NCI-H1930 (cell line): ENCODE measurements at places on chromosomes 6 and 20.

DNA sequence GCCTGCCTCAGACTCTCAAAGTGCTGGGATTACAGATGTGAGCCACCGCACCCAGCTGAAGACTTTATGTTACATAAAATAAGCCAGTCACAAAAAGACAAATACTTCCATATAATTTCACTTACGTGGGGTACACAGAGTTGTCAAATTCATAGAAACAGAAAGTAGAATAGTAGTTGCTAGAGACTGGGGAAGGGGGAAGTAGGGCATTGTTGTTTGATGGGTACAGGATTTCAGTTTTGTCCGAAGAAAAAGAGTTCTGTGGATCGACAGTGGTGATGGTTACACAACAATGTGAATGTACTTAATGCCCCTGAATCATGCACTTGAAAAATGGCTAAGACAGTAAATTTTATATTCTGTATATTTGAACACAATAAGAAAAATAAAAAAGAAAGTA, 41.6 kb upstream of the ANKEF1 start:
- DNase-seq = no peak

DNA sequence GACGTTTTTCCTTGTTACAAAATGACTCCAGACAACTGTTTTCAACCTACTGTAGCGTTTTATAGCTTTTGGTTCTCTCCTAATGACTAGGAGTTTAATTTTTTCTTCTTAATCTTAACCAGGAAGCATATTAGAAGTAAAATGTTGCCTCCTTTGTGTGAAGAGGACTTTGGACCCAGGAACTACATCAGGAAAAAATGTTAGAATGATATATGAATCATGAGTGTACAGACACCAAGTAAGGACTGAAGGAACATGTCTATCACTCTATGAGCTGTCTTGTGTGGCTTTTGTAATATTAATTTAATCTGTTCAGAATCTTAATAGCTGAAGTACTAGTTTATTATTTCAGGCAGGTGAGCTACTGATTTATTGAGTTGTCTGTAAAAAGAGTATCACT, 71.0 kb upstream of the MARCKS start:
- DNase-seq = no peak

GRCh38 chr6:21694168-21694567, 100.6 kb downstream of the SOX4 start:
- DNase-seq = no peak

DNA sequence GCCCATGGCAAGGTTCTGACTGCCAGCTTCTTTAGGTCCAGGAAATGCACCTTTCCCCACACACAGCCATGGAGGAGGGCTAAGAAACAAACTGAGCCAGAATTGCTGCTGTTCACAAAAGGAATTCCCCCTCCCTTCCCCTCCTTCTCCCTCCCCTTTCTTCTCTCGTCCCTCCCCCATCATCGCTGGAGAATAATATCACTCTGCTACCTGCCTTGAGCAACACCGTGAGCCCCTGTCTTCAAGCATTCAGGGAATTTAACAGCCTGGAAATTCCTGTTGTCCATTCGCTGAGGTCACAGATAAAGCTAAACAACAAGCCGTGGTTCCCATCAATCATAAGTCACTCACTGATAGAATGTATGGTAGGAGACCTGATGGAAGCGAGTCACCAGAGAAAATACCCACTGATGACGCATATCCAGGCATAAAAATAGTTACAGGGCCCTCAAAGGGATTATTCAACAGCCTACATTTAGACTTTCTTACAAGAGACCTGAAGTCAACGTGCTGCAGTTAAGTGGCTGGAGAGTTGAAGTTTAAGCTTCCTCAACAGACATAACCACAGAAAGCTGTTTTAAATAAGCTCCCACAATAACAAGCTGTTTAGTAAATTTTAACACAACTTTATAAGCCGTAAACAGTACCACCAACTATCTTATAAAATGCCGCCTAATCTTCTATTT, 59.7 kb downstream of the HIVEP2 start:
- no peak for DNase-seq

- no peak for DNase-seq
Observed at GRCh38 chr20:50472693-50473664, 37.2 kb upstream of the PTPN1 start.

GRCh38 chr20:16615199-16615598, 42.0 kb upstream of the KIF16B start:
- no peak for DNase-seq

- no peak for DNase-seq
Observed at GRCh38 chr6:113488061-113488460, 369.1 kb upstream of the MARCKS start.

GRCh38 chr6:87754828-87755227, 52.8 kb upstream of the AKIRIN2 start:
- DNase-seq = no peak

DNA sequence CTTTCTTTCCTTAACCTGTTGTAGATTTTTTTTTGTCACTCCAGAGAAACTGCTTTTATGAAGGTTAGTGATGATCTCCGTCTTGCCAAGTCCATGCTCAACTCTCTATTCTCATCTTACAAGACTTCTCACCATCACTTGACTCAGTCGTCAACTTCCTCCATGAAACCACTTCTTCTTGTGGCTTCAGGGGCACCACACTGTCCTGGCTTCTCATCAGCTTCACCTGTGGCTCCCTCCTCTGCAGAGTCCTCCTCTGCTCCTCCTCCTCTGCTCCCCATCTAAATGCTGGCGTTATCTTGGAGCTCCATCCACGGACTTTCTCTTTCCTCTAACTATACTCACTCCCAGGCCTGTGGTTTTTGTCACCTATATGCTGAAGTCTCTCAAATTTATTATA, 187.5 kb downstream of the BACH2 start:
- no peak for DNase-seq

DNA sequence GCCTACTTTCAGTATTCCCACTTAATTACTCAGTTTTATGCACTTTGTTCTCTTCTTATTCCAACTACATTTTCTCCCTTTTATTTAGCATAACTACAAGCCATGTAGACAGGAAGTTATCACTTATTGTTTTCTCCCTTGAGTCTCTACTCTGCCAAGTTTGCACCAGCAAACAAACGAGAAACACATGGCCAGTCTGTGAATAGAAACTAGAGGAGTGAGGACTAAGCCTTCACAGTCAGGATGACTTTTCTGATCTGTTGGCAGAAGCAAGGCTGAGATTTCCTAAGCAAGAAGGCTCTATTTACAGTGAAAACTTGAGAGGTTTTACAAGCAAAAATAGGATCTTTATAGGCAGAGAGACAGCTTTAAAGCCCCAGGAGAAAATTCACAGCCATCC, 69.8 kb upstream of the TINAG start:
- no peak for DNase-seq

- DNase-seq = no peak
Observed at GRCh38 chr20:46030284-46031013, 1.4 kb downstream of the SLC12A5 start.

GRCh38 chr6:49499126-49499525, 597 bp upstream of the GLYATL3 start:
- no peak for DNase-seq

GRCh38 chr6:11632795-11633511, 95.4 kb downstream of the TMEM170B start:
- DNase-seq = no peak

- DNase-seq = no peak
Observed at GRCh38 chr6:146359131-146359530, 184.5 kb upstream of the RAB32 start.

GRCh38 chr6:166977621-166978525, 21.3 kb upstream of the CEP43 start:
- no peak for DNase-seq

DNA sequence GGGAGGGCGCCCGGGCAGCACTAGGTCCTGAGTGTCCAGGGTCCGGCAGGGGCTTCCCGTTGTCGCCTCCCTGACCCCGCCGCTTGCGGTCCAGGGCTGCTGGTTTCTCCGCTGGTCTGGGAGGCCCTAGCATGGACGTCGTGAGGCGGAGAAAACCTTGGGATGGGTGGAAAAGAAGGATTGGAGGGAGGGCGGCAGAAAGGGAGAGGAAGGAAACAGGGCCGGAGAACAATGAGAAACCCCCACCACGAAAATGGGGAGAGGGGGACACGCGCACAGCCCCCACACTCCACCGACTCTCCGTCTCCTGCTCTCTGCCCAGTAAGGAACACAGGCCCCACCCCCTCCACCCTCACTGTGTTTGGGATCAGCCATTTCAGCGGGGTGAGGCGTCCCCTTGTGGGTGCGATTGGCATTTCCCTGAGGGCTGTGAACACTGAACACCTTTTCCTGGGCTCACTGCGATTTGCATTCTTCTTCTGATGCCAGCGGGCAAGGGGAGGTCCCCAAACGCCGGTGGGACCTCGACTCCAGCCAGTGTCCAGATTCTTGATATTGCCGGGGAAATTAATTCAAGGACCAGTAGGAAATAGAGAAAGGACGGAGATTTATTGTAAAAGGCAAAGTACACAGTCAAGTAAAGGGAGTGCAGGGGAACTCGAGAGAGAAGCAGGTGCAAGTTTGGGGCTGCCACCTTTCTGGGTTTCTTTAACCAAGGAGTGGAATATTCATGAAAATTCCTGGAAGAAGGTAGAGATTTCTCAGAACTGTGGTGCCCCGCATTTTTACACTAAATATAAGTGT, 3.3 kb upstream of the RAET1G start:
- DNase-seq = peak; percentile 68

DNA sequence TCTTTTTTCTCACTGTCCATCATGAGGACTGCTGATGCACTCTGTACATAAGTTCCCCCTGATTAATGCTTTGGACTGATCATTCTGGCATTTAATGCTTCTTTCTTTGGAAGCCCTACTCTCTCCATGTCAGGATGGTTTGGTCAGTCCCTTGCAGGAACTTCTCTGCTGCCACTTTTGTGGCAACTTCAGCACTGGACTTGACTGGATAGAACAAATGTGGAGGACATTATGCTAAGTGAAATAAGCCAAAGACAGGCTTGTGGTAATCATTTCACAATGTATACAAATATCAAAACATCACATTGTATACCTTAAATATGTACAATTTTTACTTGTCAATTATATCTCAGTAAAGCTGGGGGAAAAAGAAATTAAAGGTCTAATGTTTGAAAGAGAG, 12.2 kb upstream of the BRPF3 start:
- DNase-seq = no peak

DNA sequence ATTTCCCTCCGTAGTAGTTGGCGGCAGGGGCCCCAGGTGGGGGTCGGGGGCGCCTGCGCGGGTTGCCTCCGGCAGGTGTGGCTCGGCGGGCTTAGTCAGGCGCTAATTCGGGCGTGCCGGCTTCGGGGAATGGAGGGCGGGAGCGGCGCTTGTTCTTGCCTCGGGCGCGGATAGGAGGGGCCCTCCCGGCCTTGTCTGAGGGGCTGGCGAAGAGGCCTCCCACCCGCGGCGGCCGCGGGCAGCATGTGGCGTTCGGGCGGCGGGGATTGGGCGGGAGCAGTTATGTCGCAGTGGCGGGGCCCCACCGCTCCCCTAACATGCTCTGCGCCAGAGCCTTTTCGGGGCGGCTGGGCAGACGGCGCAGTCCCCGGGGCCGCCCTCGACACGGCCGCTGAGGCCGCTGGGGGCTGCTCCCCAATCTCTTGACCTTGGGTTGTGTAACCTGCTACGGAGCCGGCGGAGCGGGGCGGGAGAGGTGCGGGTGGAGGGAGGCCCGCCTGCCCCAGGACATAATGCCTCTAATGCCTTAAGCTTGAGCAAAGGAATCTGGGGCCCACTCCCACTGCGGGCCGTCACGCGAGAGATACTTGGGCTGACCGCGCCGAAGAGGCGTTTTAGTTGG, 1.1 kb downstream of the AMD1 start:
- DNase-seq = no peak

GRCh38 chr20:51583073-51583472, 40.6 kb upstream of the NFATC2 start:
- DNase-seq = no peak

- no peak for DNase-seq
Observed at GRCh38 chr6:73640179-73640750, 13.5 kb downstream of the SLC17A5 start.

DNA sequence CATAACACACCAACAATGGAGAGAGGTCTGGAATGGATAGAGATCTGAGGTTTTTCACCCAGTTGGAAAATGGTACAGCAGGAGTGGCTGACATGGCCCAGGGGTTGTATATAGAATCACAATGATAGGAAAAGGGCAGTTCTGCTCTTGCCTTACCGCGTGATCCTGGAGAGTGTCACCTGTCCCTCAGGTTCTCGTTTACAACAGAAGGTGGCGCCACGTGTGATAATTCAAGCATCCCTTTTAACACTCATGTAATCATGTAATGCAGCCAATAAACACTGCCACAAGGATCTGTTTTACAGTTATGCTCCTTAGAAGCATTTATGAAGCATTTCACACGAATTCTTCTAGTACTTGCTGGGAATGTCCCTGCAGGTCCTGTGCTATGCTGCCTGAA, 12.9 kb upstream of the WFDC2 start:
- DNase-seq = peak; percentile 34

DNA sequence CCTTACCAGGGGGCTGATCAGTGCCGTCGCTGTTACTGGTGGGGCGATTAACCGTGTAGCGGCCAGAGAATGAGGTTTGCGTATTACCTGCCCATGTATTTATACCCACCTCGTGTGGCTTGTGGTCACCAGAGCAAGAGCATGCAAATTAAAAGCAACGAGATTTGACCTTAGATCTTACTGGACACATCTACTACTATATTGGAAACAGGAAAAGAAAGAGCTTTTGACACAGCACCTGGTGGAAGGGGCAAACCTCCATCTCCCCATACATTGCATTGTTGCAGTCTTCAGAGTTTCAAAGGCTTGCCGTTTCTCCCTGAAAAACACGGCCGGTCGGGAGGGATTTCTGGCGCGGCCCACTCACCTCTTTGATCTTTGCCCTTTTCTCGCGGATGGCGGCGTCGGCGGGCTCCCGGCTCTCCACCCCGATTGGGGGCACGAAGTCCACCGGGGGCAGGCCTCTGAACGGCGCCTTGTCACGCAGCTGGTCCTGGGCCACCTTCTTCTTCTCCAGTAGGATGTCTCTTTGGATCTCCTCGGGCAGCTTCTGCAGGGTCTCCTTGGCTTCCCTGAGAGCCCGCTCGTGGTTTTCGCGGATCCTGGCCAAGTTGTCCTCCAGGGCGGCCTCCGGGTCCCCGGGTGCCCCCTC, 1.3 kb downstream of the MAN1A1 start:
- no peak for DNase-seq

DNA sequence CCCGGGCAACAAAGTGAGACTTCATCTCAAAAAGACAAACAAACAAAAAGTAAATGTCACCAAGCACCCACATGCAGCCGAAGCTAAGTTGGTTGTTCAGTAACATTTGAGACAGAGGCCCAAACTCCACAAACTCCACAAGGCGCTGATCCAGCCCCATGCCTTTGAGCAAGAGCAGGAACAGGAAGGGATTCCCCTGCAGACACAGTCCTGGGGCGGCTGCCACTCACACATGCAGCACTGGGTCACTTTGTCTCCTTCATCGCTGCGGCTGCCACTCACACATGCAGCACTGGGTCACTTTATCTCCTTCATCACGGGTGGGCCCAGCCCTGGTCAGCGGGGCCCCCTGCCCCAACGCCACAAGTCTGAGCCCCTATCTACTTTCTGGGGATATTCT, 246.9 kb upstream of the RREB1 start:
- no peak for DNase-seq

GRCh38 chr6:170090561-170090960, 200.3 kb downstream of the DLL1 start:
- DNase-seq = no peak
